ENCODE measurements at places on chromosomes 5 and 9.

DNA sequence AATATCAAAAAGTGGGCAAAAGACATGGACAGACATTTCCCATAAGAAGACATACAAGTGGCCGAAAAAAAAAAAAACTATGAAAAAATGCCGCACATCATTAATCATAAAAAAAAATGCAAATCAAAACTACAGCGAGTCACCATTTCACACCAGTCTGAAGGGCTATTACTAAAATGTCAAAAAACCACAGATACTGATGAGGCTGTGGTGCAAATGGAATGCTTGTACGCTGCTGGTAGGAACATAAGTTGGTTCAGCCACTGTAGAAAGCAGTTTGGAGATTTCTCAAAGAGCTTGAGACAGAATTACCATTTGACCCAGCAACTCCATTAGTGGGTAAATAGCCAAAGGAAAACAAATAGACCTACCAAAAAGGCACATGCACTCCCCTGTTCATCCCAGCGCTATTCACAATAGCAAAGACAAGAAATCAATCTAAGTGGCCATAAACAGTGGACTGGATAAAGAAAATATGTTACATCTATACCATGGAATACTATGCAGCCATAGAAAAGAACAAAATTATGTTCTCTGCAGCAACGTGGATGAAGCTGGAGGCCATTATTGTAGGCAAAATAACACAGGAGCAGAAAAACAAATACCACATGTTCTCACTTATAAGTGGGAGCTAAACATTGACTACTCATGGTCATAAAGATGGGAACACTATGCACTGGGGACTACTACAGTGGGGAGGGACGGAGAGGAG is 110.6 kb upstream of the BOD1 start:
- no peak for DNase-seq

- DNase-seq = no peak
Measured at GRCh38 chr5:64811050-64811640, 42.4 kb downstream of the CWC27 start.

- no peak for DNase-seq
Measured at GRCh38 chr5:104611135-104611767, 1048.7 kb upstream of the NUDT12 start.

DNA sequence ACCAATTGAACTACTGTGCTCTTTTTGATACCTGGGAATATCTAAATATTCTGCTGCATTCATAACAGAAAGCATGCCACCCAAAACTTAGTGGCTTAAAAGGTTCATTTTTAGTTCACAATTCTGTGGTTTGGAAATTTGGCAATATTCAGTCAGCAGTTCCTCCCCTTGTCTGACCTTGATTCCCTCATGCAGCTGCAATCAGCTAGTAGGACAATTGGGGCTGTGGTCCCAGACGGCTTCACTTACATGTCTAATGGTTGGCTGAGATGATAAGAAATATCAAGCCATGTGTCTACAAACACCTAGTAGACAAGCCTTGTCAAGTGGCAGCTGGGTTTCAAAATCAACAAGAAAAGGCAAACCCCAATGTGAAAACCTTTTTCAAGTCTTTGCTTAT is 51.3 kb downstream of the ANXA1 start:
- DNase-seq = no peak

GRCh38 chr9:22452415-22453010 is 5.9 kb downstream of the DMRTA1 start:
- no peak for DNase-seq

DNA sequence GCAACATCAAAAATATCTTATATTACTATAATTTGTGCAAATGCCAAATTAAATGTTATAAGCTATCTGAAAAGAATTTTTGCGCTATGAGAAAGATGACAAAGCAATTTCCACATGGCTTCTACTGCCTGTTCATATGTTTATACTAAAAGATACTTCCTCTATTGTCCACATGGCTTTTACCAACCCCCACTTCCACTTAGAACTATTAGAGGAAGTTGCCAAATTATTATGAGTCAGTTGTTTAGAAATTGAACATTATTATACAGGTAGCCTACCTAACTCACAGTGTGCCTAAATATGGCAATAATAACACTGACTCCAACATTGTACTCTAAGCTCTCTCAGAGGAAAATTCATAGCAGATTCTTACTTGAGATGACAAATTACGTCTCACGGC is 37.6 kb upstream of the SLC27A6 start:
- no peak for DNase-seq

GRCh38 chr9:19408316-19408692 is 505 bp upstream of the ACER2 start:
- DNase-seq = no peak

DNA sequence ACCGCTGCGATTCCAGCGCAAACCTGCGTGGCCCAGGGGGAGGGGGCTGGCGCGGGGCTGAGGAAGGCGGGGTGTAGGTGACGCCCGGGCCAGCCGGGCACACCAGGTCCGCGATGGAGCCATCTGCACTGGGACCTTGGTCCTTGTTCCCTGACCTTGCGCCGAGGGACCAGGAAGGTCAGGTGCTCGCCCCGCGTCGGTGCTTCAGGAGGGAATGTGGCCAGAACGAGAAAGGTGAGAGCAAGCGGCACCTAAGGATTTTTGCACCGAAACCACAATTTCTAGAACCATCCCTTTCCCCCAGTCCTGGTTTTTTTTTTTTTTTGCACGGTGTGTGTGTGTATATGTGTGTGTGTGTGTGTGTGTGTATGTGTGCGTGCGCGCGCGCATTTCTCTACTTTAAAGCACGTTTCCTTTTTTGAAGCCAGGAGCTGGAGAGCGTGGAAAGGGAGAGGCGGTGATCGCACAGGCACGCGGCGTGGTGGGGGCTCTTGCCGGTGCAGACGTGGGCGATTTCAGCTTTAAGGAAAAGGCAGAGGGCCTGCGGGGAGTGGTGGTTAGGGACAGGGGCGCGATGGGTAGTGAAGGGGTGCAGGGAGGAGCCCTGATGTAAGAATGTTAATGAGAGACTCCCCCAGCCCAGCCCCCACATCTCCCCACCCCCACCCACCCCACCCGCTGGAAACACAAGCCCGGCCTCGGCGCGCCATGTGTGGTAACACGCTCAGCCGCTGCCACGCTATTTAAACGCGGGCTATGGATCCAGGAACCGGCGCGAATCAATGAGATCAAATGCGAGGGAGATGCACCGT is at the start of gene NPR3:
Gene NPR3 (plus strand): TSS at position 772 of the 812 bp plus-strand sequence. CDS start 456 bp downstream, outside the sequence.
- DNase-seq = no peak

DNA sequence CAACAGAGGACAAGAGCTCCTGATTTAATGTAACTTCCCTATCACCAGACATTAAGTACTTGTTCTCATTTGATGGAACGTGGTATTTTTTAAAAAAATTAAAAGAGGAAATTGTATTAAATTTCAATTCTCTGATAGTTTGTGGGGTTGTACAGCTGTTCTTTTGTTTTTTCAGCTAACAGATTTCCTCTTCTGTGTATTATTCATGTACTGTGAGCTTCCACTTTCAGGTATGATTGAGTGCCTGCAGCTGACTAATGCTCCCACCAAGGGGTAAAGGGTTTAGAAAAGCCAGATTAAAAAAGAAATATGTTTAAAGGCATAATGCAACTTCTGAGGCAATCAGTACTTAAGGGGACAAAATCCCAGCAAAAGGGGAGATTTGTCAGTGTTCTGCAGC is 117.7 kb upstream of the ACTBL2 start:
- no peak for DNase-seq

DNA sequence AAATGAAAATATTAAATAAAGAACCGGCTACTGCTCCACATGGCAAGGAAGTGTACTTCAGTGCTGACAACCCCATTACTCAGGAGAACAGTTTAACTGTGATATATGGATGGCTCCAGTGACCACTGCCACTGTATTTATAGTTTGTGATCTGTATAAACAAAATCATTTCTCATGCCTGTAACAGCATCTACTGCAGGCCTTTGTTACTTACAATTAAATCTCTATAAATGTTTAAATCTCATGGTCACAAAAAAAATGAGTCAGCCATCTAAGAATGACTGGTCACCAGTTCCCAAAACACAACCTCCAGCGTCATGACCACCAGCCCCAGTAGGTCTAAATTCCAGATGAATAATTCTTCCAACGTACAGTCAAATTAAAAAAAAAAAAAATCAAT is 24.6 kb downstream of the SERINC5 start:
- no peak for DNase-seq

DNA sequence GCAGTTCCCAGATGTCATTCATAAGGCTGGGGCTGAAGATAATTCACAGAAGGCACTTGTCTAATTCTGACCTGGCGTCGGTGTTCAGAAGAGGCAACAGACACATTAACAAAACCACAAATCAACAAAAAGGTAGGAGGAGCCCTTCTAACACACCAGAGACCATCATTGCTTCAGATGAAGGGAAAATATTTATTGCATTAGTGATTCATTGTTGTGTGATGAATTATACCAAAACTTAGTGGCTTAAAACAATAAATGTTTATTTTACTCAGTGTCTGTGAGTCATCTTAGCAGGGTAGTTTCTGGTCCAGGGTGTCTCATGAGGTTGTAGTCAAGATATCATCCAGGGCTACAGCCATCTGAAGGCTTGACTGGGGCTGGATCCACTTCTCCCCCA is 91.3 kb upstream of the KIF2A start:
- no peak for DNase-seq

DNA sequence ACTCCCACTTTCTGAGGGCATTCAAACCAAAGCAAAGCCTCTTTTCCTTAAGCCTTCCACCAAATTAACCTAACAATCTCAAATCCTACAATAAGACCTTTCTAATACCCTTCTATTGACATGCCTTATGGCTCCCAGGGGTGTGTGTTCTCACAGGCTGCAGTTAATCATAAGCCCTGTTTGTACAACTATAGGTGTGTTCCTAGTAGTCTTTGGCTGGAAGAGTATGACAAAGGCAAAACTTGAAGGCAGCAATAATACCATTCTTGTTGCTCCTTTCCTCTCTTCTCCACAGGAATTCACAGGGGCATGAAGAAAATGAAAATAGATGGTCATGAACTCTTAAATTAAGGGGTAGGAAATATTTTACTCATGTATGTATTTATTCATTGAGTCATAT is 10.9 kb upstream of the FBXO38 start:
- no peak for DNase-seq

- no peak for DNase-seq
Measured at GRCh38 chr5:103502662-103503061, 59.9 kb downstream of the NUDT12 start.

DNA sequence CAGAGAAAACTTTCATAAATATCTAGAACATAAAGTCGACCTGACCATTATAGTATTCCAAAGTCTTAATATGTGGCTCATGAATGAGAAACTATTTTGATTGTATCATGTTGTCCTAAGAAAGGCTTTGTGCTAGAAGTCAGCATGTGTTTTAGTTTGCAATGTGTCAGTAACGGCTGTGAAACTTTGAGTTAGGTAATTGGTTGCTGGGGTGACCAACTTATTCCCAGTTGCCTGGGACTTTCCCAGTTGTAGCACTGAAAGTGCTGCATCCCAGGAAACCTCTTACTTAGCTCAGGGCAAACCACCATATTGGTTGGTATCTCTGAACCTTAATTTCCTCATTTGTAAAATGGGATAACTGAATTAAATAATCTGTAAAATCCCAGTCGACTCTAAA is 114.6 kb upstream of the SLC12A2 start:
- no peak for DNase-seq

DNA sequence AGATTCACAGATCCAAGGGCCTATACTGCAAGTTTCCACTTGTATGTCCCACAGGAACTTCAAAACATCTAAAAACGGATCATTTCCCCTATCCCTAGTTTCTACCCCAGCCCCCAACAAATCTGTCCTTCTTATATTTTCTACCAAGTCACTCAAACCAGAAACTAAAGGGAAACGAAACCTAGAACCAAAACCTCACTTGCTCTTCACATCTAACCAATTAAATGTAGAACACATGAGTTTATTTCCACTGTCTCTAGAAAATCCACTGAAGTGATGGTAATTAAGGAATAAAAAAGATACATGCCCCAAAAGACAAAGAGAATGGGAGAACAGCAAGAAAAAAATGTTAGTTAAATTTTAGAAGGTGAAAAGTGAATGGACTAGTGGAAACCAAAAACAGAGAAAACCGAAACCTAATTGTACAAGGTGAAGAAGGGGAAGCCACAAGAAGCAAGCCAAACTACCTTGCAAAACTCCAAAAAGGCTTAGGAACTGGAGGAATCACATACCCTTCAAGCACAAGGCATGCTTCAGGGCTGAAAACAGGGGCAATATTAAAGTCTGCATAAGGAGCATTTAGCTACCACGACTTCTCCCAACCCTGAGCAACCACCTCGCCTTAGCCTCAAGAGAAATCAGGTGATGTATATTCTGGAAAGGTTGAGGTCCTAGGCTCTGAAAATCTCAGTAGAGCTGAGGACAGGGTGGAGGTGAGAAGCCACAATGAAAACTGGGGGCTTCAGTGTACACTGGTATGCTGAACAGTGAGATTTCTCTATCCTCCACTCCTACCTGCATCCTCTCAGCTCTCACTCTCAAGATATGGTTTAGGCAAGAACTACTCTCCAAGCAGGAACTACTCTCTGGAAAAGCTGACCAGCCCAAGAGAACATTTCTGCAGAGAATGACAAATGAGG is 11.1 kb downstream of the SMU1 start:
- DNase-seq = no peak

- no peak for DNase-seq
Measured at GRCh38 chr5:177537389-177538361, 16.7 kb downstream of the FAM193B start.

DNA sequence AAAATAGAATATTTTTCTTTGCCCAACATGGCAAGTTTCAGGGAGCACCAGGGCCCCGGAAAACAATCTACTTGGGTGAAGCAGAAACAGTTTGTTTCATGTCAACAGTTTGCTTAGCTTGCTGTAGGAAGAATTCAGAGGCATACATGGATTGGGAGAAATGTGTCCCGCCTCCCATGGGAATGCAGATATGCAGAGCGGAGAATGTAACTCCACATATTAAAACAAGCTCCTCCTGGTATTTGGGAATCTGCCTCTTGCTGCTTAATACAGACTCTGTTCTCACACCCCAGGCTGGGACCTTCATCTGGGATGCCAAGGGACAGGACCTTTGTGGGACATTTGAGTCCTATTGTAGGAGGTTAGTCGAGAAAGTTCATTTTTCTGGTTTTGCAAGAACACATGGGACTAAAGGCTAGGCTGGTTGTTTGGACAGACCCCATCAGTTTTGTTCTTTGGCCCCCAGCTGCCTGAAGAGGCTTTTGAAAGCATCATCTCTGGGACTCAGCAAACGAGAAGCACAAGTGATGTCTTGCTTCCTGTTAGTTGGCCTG is 220.5 kb upstream of the ADRA1B start:
- no peak for DNase-seq

DNA sequence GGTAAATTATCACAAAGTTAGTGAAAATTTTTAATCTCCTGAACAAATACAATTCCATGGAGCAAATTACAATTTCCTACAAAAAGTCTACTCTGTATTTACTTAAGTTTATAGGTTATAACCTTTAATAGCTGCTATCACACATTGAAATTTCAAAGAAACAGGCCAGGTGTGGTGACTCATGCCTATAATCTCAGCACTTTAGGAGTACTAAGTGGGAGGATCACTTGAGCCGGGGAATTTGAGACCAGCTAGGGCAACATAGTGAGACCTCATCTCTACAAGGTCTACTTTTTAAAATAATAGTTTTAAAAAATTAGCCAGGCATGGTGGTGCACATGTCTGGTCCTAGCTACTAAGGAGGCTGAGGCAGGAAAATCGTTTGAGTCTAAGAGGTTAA is 50.3 kb downstream of the HINT1 start:
- no peak for DNase-seq

GRCh38 chr5:80348171-80348570 is 28.4 kb downstream of the SPZ1 start:
- DNase-seq = no peak
